ENCODE measurements at places on chromosomes 4 and X. TPM values are rescaled to one million over a fixed set of nuclear protein-coding genes. Genes with fewer than 3 reads are reported as not detected.

- no peak for DNase-seq
These were observed 329.5 kb upstream of the ZFP42 start for GRCh38 chr4:187666034-187666433.

DNA sequence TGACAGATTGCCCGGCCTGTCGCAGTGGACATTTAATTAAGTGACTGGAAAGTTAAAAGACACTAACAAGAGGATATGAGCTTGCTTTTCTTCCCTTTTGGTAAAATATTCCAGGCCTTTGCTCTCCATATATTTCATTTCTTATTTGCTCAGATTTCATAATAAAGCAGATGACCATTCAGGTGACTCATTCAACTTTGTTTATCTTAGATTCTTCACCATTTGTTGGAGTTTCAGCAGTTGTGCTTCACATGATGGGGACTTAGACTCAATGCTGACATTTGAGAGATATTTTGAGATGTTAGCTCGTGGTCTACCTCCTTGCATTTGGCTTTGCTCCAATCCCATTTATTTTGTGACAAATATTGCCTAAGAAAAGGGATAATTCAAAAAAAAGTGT lies 312.2 kb downstream of the ARHGAP24 start:
- no peak for DNase-seq

Gene PLAC8
- 2.2 TPM for polyA plus RNA-seq

GRCh38 chrX:103356858-103357257 lies 552 bp downstream of the TCEAL9 start:
- no peak for DNase-seq

GRCh38 chr4:5890063-5890727 lies 2.7 kb downstream of the CRMP1 start:
- DNase-seq, result no peak

Gene MAGEA11
- polyA plus RNA-seq, result not detected

DNA sequence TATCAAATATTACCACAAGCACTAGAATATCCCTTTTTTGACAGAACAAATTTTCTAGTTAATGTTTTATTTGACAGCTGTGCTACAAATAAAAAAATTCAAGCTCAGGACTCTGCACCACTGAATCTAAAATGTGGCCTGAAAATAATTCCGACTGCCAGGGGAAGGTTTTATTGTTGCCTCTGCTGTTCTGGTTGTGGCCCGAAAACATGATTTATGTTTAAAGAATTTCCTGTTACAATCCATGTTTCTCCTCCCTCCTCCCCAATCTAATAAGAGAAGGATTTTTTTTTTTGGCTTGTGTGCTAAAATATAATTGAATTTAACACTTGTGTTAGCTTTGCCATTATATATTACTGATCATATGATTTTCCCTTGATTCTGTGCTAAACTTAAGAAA lies 227.8 kb downstream of the DCLK2 start:
- no peak for DNase-seq

Gene AMOT
- polyA plus RNA-seq, result 71.0 TPM

Gene CDKL2
- 10.5 TPM for polyA plus RNA-seq

DNA sequence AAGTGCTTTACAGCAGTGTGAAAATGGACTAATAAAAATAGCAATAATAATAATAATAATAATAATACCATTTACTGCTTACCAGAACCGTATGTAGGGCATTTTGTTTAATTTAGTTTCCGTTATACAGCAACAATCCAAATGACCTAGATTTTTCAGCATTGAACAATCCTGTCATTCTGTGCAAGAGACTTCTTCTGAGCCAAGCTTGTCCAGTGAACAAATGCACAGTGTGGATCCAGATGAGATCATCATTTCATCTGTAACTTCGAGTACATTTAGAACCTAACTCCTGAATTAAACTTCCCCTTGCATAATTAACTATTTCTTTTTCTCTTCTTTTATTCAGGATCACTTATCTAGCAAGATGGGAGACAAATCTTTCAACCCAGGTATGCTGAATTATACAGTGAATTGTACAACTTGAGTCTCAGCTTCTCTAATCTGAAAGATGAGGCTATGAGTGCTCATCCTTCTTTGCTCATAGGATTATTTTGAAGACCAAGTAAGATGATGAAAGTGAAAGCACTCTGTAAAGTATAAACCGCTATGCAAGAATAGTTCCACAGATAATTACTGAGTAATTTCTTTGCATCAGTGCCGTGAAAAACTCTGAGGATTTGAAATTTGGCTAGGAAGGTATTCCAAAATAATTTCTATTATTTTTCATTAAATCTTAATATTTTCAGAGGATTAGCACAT lies 6.6 kb downstream of the CLNK start:
- DNase-seq, result no peak

DNA sequence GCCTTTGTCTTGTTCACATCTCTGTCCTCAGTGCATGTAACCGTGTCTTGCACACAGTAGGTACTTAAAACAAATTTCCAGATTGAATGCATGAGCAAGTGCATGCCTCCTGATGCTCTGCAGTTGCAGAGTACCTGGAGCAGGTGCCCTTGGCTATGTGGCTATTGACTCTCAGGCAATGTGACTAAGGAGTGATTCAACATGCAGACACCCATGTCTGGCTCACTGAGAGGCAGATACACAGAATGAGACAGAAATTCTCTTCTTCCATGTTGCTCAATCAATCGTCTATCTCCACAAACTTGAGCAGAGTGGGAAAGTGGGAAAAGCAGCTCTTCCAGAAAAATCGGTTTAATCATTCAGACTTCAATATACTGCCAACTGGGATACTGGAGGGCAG lies 111.0 kb downstream of the CHRDL1 start:
- no peak for DNase-seq

DNA sequence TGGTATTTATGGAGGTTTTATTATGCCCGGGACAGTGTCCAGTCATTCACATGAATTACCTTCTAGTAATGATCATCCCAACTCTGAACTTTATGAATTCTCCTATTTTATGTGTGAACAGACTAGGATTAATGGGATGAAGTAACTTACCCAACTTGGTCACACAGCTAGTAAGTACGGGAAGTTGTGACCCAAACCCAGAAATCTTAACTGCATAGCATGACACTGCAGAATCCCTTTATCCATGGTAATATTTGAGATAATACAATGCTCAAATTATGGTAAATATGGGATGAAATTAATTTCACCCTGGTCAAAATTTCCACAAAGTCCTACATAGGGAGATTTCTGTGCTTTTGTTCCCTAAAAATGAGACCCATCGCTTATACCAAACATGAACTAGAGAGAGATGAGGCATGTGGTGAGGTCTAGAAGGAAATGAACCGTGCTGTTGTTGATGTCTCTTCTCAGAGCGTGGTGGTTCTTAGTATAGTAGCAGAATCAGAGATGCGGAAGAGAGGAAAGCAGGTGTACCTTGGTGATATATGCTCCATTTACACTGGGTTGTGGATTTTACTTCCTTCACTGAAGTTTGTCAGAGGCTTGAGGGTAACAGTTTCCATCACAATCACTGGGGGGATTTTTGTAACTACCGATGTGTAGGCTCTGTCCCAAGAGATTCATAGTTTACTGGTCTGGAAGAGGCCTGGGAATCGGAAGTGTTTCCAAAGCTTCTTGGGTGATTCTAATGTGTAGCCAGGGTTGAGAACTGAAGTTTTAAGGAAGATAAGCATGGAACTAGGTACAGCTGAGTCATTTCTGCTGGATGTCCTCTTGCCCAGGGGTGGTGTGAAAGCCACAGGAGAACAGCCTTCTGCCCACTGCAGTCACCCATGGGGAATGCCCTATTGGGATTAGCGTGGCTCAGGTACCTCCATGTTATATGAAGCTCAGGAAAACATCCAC lies 30.2 kb upstream of the FAM9C start:
- DNase-seq, result no peak

Gene TEX11
- 0.20 TPM for polyA plus RNA-seq

Gene FGG
- 0.93 TPM for polyA plus RNA-seq

DNA sequence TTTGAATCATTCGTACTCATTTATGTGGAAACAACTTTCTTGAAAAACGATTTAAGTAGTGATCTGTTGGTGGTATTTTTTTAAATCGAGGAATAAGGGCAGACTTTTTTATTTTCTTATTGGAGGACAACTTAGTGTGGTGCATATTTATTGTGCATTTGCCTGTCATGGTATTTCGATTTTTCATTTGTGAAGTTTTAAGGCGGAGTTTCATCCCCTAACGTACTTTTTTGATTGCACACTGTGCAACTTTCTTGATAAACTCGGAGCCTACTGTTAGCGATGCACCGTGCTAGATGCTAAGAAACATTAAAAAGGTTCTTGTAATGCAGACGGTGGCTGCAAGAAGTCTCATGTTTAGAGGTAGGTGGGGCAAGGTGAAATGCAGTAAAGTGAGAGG lies 1.4 kb downstream of the ZFX start:
- no peak for DNase-seq

DNA sequence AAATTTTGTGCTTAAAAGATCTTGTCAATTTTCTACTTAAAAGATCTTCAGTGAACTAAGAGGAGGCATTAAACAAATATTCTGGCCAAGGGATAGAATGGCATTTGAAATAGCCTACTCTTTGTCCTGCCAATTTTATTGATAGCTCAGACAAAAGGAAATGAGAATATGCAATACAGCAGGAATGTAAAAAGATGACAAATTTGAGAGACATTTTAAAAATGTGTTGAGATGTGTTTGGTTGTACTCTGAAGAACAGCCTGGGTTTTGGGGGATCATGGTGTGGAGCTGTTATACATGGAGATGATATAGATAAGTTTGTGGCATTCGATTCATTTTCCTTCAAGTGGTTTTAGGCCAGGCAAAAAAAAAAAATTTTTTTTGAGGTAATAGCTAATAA lies 11.6 kb upstream of the MAD2L1 start:
- DNase-seq, result no peak

DNA sequence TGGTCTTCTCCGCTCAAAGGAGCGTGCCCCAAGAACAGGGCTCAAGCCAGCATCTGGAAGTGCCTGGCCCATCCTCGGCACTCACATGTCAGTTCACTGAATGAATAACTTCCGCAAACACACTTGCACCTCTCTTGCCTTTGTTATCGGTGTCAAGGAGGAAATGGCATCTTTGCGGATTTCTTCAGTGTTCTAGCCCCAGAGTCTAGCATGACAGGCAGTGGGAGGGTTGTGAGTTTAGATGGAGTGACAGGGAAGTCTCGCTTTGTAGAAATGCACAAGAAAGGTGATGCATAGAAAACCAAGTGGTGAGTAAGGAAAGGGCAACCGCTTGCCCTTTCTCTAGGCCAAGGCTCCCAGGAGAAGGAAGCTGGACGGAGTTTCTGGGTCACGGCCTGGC lies 17.6 kb upstream of the MECP2 start:
- DNase-seq, result no peak

Gene PWWP3B
- 2.7 TPM for polyA plus RNA-seq

DNA sequence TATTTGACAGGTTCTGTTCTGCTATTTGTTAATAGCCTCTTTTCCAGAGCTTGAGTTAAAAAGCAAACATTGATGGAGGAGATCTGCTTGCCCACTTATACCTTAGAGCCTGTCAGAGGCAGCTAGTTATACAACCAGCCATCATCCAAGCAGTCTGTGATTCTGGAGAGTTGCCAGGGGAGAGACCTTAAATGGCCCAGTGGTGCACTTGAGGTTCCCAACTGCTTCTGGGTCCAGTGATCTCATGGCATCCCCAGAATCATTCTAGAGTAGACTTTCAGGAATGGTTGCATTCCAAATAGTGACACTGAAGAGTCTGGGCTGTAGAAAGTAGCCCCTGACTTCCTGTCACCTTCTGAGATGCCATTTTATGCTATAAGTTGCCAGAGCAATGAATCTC lies 160.7 kb downstream of the FHIP1A start:
- no peak for DNase-seq

GRCh38 chrX:155061760-155062159 lies 9.2 kb downstream of the CMC4 start:
- DNase-seq, result no peak

Gene GLRA2
- 0.19 TPM for polyA plus RNA-seq

- no peak for DNase-seq
These were observed 1630.7 kb upstream of the IGFBP7 start for GRCh38 chr4:58740897-58741296.

Gene NLGN4X
- 12.4 TPM for polyA plus RNA-seq

Gene UGT2B15
- not detected for polyA plus RNA-seq

- no peak for DNase-seq
These were observed 9.7 kb upstream of the LAP3 start for GRCh38 chr4:17567271-17567670.

GRCh38 chr4:181820553-181820952 lies 422.6 kb upstream of the TENM3 start:
- DNase-seq, result no peak

- no peak for DNase-seq
These were observed 437.8 kb downstream of the GRXCR1 start for GRCh38 chr4:43330288-43330687.

Gene FGFR3
- polyA plus RNA-seq, result 67.4 TPM

DNA sequence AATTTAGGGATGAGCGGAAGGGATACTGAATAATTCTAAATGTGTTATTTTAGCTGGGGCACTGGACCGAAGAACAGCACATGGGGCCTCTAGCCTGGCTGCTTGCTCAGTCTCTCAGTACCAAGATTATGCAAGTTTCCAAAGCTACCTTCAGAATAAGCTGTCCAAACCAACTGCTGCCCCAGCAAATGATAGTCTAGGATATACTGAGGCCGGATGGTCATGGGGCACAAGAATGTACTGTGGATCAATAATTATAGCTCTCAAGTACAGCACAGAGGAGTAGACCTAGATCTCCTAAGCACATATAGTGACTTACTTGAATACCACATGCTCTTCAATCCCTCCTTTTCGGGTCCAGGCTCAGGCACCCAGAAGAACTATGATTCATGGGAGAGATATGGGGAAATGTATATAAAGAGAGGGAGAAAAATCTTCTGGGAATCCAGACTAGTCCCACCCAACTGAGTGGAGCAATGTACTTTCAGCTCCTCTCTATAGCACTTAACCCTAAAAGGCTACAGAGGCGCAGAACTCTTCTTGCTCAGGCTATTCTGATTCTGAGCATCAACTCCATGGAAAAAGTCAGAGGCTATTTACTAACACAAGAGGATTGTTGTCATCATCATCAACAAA lies 160.3 kb upstream of the GPC4 start:
- no peak for DNase-seq

Measured in renal cortex interstitium (tissue), 15 donors.